Stimulated activated CD4-positive, alpha-beta T cell treated with anti-CD3 and anti-CD28 coated beads, Interleukin-12 subunit alpha, Interleukin-12 subunit beta, amount 100 ng/mL, for 24 hours (primary cell): ENCODE measurements at places on chromosomes 16 and 17.

DNA sequence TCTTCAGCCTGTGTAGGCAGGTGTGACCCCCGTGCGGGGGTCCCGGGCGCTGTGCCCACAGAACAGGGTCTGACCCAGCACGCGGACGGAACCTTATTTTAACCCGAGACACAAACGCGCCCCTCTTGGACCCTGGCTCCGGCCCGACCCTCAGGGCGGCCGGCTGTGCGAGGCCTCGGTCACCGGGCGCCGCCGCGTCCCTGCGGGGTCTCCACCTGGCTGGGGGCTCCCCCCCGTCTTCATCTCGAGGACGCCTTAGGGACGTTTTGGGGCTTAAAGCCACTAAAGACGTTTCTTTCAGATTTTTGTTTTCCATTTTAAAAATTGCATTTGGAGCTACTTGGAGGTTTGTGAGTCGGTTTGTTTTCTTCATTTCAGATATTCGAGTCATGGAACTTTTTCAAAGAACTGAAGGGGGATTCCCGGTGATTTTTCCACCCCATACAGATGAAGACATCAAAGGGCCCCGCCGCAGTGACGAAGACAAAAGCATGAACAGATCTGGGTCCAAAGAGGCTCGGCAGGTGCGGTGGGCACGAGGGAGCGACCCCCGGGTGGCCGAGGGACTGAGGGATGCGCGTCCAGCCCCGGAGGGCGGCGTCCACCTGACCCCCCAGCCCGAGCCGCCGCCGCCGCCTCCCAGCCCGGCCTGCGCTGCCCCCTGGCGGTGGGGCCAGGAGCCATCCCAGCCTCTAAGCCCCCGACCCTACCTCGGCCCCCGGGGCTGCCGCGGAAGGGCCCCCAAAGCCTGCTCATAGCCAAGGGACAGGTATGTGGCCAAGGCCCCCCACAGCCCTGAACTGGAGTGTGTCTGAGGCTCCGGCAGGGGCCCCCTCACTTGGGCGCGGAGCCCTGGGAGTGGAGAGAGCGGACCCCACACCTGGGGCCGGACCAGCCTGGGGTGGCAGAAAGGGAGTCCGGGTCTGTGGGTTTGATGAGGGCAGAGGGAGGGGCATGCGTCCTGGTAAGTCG lies 3.8 kb upstream of the CD7 start:
- peak; percentile 73 for DNase-seq

- no peak for DNase-seq
These were observed 17.7 kb downstream of the ITGAL start for GRCh38 chr16:30490210-30490609.

- DNase-seq: no peak
These were observed 74.7 kb upstream of the GNAO1 start for GRCh38 chr16:56116577-56116964.

- DNase-seq: no peak
These were observed 41.7 kb downstream of the PEMT start for GRCh38 chr17:17549732-17550366.

DNA sequence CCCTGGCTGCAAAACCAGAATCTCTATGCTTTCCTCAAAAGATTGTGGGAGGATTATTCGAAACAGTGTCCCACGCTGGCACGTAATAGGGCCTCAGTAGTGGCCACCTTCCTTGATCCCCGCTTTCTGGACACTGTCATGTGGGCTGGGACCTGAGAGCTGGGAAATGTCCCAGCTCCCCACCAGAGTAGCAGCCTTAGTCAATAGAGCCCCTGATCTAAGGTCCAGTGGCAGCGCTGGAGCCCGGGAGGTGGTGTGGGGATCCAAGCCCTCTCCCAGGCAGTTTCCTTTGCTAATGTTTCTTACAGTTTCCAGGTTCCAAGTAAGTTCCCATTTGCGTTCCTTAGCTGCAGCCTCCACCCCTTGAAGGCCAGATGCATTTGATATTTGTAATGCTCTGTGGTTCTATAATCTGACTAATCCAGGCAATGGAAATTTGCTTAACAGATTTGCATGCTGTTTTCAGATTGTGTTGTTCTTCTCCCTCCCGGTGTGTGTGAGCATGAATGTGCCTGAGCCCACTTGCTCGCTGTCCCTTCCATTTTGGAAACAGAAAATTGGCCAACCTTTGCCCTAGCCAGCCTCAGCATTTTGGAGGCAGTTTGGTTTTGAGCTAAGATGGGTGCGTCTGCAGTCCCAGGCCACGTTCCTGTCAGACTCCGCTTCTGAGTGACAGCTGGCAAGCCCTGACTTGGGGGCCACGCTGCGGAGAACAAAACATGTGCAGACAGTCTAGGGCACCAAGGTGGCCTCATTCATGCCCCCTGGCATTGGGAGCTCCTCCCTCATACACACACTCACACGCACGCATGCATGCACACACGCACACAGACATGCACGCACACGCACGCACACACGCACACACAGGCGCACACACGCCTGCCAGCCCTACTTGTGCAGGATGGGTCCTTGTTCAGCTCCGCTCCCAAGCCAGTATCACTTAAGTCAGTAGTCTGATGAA lies 69.4 kb downstream of the CCDC182 start:
- no peak for DNase-seq

DNA sequence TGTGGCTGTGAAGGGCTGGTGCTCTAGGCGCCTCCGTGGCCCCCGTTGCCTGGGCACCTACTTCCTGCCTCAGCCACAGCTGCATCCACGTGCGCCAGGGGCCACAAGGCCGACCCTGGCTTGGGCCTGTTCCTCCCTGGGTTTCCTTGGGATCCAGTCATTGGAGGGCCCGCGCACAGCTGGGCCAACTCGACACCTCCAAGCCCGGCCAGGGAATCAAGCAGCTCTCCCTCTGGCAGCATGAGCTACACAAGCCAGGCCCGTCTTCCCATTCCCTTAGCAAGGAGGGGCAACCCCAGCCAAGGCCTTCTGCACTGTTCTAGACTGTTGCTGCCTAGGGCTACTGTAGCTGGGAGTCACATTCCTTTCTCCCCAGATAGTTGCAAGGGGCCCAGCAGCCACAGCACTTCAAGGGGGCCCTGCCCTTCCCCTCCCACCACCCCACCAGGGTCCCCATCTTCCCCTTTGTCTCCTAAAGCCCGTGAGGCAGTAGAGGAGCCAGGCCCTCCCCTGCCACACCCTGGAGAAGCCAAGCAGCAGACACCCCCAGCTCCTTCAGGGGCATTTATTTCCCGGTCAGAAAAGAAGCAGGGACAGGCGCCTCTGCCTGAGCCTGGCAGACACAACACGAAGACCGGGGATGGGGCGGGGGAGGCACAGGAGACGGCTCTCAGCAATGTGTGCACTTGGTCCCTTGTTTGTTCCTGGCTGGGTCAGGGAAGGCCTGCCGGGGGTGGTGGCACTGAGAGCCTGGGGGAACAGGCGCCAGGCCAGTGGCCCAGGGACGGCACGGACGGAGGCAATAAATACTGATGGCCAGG lies 3.8 kb downstream of the ARHGDIA start:
- DNase-seq: no peak

- no peak for DNase-seq
These were observed 99.7 kb downstream of the CYTH1 start for GRCh38 chr17:78682363-78682762.
